Fibroblast of pulmonary artery (primary cell): ENCODE measurements at places on chromosomes 2 and 18.

DNA sequence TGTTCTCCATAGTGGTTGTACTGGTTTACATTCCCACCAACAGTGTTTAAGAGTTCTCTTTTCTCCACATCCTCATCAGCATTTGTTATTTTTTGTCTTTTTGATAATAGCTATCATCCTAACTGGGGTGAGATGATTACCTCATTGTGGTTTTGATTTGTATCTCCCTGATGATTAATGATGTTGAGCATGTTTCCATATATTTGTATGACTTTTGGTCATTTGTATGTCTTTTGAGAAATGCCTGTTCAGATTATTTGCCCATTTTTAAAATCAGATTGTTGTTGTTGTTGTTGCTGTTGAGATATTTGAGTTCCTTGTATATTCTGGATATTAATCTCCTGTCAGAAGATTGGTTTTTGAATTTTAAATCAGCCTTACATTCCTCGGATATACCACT is 147.5 kb downstream of the NCOA1 start:
- DNase-seq = no peak

DNA sequence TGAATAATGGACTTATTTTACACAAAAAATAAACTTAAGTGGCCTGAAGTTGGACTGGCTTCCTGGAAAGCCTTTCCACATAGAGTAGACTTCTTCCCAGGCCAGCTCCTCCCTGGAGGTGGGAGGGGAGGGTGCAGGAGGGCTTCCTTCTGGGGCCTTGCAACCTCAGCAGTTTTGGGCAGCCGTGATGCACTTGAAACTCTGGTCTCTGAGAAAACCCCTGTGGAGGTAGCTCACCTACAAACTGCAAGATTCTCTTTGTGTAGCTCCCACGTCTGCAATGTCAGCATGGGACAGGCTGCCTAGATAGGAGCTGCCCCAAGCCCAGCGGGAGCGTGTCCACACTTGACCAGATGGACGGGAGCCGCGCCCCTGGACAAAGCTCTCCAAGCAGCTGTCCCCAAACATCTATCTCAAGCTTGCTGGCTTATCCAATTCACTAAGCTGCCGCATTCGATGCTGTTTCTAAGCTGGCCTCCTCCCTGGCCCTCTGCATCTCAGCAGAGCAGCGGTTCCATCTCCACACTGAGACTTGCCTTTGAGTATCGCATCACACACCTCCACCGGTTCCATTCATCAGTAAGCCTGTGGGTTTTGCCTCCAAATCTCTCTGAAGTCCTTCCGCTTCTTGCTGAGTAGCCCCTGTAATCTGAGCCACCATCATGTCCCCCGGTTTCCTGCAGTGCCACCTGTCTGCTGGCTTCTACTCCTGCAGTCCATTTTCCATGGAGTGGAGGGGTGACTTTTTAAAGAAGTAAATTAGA is 1.6 kb upstream of the LPIN1 start:
- DNase-seq = peak; percentile 42

DNA sequence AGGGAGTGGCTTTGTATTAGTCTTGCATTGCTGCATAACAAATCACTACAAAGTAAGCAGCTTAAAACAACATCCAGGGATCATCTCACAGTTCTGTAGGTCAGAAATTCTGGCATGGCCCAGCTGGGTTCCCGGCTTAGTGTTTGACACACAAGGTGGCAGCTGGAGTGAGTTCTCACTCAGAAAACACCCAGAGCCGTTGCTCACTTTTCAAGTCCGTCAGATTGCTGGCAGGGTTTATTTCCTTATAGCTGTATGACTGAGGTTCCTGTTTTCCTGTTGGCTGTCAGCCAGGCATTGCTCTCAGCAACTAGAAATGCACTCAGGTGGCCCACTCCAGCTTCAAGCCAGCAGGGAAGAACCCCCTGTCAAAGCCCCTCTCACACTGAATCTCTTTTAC is 324.1 kb downstream of the CCDC178 start:
- DNase-seq = peak; percentile 18

DNA sequence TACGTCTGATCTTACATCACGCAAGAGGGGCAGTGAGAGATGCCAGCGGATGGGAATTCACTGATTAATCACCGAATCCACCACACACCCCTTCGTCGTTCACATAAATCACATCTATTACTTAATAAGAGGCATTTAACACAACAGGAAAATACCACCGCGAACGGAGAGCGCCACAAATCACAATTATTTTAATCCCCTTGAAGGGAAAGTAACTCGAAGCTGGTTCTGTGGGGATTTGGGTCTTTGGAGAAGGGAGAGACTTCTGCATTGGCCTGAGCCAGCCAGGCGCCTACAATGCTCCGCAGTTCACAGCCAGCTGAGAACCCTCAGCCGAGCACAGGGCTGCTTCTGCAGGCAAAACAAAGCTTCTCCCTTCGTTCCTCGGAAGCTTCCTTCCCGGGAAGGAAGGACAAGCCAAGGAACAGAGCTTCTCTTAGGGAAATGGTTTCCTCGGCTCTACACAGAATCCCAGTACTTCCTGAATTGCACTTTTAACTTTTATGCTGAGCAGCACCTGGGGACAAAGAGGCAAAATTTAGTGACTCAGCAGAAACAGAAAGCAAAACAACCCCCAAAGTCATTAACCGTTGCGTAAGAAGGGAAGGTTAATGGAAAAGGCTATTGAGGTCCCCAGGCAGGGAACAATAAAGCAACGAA is at the start of gene LRP1B:
LRP1B (minus strand) TSS at position 7 of the 660 bp plus-strand sequence. CDS start 287 bp downstream, outside the sequence.
- DNase-seq = peak; percentile 52

- DNase-seq = no peak
These were observed 3.4 kb upstream of the TEX51 start for GRCh38 chr2:126895336-126895735.

DNA sequence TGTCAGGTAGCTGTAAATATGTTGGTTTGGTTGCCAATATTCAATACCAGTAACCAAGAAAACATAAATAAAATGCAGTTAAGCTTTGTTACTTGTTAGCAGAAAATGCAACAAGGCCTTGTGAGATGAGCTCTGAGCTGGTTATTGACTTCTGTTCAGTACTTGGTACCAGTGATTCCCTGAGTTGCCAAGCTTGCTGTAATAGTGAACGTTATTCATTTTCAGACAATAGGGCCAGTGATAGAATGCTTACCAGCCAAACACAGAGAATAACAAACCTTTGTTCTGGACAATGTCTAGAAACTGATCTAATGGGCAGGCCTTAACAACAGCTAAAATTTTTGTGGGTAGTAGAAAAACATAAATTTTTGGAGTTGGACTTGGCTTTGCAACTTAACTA is 29.5 kb downstream of the RASGRP3 start:
- no peak for DNase-seq

- DNase-seq = no peak
These were observed 31.2 kb downstream of the VSNL1 start for GRCh38 chr2:17571681-17572080.

GRCh38 chr18:32381761-32382160 is 88.9 kb downstream of the GAREM1 start:
- DNase-seq = no peak

- DNase-seq = peak; percentile 39
These were observed 17.1 kb downstream of the DYNAP start for GRCh38 chr18:54608028-54608642.

DNA sequence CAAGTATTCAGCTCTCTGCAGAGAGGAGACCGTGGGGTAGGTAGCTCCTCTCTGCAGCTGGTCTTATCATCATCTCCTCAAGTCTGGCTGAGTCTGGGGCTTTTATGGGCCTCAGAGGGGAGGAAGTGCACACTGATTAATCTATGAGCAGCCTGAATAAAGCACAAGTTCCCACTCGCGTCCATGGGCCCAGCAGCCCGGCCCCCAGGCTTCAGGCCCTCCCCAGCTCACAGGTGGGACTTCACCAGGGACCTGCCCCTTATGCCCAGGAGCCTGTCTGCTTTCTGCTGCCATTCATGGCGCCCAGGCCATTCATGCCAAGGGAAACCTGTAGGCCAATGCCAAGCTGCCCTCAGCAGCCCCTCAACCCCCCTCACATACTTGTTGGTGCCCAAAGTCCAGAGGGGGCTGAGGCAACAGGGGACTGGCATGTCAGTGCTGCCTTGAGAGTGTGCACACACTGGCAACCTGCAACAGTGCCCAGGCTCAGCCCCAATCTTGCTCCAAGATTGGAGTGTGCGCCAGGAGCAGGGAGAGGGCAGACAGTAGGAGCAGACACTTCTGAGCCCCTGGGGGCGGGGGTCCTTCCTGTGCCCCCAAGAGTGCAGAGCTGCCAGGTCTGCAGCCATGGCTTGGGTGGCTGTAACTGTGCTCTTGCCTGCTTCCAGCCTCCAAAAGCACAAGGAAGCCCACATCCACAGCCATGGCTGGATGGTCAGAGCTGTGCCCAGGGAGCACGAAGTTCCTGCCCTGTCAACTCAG is 375.6 kb upstream of the VWC2L start:
- DNase-seq = no peak

DNA sequence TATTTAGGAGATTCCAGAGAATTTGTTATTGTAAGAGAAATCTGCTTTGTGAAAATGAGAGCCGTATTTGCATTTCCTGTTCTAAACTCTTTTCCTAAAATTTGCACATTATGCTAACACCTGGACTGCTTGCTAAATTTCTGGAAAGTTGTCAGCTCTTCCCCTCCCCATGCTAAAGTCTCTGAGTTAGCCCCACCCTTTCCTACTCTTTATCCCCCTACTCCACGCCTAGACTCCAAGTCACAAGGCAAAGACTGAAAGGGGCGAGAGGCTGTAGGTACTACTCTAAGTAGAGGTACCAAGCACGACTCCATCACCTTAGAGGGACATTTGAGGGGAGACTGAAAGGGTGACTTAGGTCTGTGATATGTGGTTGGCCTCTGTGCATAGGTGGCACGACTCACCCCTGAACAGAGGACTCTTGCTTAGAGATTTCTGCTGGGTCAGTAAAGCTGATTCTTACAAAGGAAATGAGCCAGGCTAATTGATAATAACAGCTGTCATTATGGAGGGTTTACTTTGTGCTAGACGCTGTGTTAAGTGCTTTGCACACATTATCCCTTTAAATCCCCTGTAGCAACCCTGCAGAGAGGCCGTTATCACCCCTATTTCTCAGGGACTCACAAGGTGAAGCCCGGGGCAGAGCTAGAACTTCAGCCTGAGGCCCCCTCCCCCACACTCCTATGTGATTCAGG is 373.5 kb downstream of the EN1 start:
- no peak for DNase-seq

DNA sequence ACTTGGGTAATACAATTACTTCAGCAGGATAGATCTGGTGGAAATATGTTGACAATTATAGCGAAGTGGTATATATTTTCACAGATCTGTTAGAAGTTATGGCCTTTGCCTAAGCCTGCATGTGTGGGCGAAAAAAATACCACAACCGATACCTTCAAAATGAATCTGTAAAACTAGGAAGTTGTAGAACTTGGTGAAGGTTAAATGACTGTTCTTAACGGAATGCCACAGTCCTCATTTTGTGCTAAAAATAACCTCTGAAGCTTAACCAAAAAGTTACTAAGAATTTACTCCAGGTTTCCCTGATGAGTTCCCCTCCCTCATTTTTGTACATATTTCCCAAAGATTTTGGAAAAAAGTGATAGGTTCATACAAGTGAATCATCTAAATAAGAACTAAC is 550.7 kb downstream of the THSD7B start:
- DNase-seq = no peak

- no peak for DNase-seq
These were observed 12.4 kb upstream of the MPV17 start for GRCh38 chr2:27335311-27335710.

GRCh38 chr2:86631846-86632485 is 8.3 kb upstream of the RNF103 start:
- no peak for DNase-seq

- DNase-seq = no peak
These were observed 15.4 kb downstream of the ZNF516 start for GRCh38 chr18:76479351-76480238.

DNA sequence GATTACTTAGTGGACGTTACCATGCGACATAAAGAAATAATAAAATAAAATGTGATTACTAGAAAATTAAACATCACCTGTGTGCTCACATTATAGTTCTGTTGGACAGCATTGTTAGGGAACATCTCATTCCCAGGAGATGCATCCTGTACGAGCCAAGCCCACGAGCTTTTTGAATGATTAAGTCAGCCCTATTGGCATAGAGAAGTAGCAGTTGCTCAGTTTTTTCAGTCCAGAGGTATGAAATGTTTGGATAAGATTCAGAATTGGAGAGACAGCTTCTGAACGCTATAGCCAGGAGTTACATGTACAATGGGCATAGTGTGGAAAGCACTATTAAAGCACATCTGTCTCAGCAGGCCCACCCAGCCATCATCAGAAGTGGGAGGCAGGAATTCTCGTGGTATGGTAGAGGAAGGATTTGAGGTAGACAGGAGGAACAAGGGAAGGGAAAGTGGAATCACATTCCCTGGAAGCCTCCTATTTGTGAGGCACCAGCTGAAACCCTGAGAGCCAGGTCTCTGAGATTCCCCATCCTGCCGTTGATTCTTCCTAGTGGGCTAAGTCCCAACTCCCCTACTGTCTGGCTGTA is 8.6 kb downstream of the SPATS2L start:
- peak; percentile 20 for DNase-seq

GRCh38 chr18:74395648-74396154 is 61.4 kb downstream of the DIPK1C start:
- peak; percentile 2 for DNase-seq

DNA sequence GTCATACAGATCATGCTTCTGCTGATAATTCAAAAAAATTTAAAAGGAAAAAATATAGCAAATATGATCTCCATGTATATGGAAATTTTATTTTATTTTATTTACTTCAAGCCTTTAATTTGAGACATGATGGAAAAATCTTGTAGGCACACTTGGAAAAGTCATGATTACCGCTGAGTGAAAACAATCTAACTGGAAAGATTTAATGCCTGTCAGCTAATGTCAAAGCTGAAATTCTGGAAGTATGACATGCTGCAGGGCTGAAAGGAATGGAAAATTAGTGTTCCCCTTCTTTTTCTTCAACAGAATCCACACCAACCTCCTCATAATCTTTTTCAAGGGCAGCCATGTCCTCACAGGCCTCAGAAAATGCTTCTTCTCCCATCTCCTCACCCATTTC is 58.2 kb downstream of the RPRM start:
- no peak for DNase-seq

DNA sequence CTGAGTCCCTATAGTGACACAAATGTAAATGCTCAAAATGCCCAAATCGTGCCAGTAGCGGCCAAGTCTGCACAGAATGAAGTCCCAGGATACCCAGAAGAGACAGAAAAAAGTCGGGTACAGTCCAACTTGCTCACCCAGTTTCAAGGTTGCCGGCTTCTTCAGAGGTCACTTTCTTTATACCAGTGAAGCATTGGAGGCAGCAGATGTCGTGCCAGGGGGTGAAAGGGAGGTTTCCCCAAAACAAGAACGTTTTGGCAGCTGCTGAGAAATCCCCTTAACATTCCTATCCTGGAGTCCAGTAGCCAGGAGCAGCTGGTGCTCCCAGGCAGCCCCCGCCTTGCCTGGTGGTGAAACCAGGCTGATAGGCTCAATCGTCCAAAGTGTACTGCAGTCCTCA is 58.1 kb upstream of the MCFD2 start:
- no peak for DNase-seq

GRCh38 chr2:210337159-210337558 is 22.2 kb upstream of the MYL1 start:
- DNase-seq = no peak

GRCh38 chr2:45168711-45169338 is 159.6 kb upstream of the SIX2 start:
- DNase-seq = no peak
